SK-MEL-5 (cell line): ENCODE measurements at places on chromosomes 16 and 17. TPM values are rescaled to one million over a fixed set of nuclear protein-coding genes. Genes with fewer than 3 reads are reported as not detected.

The JMJD8 gene
- total RNA-seq: 44.7 and 52.0 TPM in 2 replicates

DNA sequence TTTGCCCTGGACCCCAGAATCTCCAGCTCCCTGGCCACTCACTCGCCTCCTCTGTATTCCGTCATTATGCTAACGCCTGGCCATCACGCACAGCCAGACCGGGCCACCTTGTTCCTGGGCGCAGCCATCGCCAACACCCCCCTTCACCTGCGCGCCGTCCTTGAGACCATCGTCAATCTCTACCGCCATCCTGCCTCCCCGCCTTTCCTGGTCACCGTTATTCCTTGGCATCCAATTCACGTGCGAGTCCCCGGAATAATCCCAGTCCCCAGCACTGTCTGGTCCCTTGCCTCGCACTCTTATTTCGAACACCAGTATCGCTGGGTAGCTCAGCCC lies 541 bp downstream of the VKORC1 start:
- no peak for DNase-seq

DNA sequence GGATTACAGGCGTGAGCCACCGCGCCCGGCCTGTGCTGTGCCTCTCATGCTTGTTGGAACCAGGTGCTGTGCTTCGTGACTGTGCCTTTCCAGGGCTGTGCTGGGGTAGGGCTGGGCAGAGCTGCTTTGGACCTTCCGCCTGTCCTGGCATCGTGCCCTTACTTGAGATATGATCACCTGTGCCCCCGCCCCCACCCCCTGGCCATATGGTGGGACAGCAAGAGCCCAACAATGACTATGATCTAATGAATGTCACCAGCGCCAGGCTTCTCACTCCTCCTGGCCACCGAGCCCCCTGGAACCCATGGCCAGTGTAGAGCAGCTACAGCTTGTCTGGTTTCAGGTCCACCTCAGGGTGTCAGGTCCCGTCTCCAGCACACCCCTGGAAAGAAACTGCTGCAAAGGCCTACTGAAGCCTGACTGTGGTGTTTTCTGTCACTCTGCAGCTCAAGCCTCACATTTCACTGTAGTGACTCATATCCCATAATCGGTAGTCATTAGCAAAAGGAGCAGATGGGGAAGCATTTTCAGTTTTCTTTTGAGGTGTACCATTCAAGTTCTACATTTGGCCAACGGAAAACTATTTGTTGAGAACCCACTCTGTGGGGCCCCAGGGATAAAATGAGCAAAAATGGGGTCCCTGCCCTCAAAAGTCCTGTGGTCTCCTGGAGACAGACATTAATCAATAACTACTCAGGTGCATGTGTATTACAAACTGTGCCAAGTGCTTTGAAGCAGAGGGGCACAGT lies 22.1 kb downstream of the FCSK start:
- no peak for DNase-seq

DNA sequence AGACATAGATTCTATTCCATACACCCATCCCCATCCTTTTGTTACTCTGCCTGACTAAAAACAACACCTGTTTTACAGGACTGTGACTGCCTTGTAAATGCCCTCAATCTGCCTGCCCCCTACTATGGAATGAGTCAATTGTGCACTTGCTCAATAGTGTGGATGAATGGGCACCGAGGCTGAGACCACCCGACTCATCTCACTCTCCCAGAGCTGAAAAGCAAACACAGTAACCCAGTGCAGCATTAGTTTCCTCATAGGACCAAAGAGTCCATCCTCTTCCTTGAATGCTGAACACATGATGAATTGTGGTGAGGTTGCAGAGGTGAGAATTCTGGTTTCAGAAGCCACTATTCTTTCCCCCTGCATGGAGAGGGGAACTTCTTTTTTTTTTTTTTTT lies 233.7 kb downstream of the ZFHX3 start:
- no peak for DNase-seq

- no peak for DNase-seq
Measured at GRCh38 chr17:50207315-50207714, 5.9 kb upstream of the COL1A1 start.

GRCh38 chr16:13866073-13866472 lies 53.9 kb upstream of the ERCC4 start:
- peak; percentile 86 for DNase-seq

GRCh38 chr17:17877529-17878358 lies 41.0 kb upstream of the SREBF1 start:
- DNase-seq: no peak

- no peak for DNase-seq
Measured at GRCh38 chr16:55503726-55504550, 4.9 kb upstream of the LPCAT2 start.

DNA sequence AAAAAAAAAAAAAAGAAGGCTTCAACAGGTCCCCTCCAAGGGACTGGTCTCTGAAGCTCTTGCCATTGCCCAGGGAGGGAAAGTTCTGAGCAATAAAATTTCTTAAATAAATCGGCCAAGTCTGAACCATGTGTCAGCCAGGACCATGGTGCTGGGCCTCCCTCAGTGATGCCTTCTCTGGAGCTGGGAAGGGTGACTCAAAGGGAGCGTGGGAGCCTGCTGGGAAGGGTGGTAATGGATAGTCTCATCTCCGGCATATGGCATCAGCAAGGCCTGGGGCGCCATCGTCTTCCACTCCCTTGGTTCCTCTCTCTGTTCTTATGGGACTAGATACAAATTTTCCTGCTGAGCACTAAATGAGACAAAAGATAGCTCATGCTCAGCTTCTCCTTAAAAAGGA lies 2.3 kb downstream of the VKORC1 start:
- DNase-seq: no peak

The MYL4 gene
- not detected in 2 replicates for total RNA-seq

GRCh38 chr16:73262931-73263330 lies 215.0 kb upstream of the ZFHX3 start:
- no peak for DNase-seq

GRCh38 chr16:47712276-47713224 lies 251.4 kb downstream of the PHKB start:
- no peak for DNase-seq

The BICDL2 gene
- 0.24 and 0.29 TPM in 2 replicates for total RNA-seq

The SDK2 gene
- total RNA-seq: 1.3 and 1.5 TPM in 2 replicates

DNA sequence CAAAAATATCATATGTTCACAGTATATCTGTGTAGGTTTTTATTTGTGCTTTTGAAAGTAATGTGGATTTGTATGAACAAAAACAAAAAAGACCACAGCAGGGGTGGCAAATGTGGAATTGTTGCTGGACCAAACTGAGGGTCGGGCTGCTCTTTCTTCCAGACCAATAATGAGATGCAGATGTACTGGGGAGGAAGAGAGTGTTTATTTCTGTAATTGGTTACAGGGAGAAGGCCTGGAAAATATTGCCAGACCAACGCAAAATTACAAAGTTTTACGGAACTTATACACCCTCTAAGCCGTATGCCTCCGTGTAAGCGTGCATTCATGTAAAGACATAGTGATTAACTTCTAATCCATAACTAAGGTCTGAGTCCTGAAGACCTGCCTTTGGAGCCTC lies 353.9 kb upstream of the C16orf82 start:
- no peak for DNase-seq

DNA sequence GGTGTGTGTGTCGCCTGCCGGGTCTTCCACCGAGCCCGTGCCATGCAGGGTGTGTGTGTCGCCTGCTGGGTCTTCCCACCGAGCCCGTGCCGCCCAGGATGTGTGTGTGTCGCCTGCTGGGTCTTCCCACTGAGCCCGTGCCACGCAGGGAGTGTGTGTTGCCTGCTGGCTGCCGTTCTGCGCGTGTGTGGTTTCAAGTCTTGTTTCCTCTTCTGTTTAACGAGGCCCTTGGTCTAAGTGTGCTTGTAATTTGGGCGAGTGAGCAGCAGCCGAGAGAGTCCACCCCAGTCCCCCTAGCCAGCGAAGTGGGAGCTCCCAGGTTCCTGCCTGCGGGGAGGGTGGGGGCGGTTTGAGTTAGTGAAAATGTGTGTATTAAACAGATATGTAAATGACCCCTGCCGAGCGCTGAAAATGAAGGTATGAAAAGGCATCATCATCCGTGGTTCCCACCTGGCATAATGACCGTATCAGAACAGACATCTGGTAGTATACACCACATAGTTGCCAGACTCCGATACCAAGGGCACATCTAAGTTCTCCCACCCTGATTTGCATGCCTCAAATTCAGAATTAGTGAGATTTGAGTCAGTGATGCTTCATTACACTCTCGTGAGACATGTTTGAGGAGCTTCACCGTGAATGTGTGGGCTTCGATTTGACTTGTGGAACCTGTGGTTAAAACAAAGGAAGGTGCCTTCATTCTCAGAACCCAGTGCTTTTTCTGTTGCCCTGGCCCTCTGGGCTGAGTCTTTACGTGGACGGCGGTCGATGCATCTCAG lies 114.5 kb upstream of the CHMP6 start:
- DNase-seq: no peak

DNA sequence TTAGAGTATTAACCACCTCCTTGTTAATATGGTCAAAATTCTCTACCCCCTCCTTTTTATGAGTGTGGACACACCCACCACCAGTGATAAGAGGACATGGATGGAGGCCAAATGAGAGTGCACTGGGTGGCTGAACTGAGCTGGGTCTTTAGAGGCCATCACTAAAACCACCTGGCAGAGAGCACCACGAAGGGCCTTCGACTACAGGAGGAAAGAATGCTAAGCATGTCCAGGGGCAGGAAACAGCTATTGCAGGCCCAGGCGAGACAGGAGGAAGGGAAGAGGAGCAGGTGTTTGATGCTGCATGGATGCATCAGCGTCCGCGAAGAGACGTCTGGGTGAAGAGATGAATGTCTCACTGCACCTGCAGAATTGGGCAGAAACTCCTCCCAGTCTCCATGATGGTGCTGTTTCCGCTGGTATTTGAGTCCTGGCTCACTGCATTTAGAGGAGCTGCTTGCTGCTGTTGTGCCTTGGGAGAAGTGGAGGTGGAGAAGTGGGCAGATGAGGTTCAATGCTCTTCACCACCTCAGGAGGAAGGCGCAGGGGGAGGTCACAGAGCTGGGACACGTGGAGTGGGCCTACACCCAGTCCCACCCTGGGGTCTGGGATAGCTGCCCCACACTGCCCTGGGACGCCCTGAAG lies 33.2 kb downstream of the SPHK1 start:
- DNase-seq: no peak

The KRT39 gene
- total RNA-seq: not detected in 2 replicates

The NT5M gene
- total RNA-seq: 11.0 and 15.7 TPM in 2 replicates

- DNase-seq: no peak
Measured at GRCh38 chr16:81040131-81040530, 4.5 kb downstream of the ATMIN start.

GRCh38 chr16:87206646-87207451 lies 110.3 kb downstream of the C16orf95 start:
- no peak for DNase-seq

DNA sequence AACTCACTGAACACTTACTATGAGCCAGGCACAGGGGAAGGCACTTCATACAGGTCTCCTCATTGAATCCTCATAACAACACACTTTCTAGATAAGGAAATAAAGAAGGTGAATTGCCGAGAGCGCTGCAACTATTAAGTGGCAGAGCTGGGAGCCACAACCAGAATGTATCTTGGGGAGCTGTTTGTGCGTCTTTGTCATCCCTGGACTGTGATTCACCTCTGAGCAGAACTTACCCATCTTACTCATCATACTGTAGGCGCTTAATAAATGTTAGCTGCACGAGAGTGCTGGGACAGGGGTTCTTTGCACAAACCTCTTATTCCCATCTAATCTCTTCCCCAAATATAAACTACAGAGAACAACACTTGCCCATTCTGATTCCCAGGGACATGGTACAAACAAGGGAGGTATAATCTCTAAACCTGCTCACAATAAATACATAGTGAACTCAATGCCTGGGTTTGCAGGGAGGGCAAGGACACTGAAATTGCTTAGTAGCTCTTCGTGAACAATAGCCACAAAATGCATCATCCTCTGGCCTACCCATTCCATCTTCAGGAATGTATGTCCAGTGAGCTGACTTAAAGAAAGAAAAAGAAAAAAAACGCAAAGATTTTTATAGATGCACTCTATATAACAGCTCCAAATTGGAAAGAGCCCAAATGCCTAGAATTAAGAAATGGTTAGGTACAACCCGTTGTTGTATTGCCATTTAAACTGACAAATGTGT lies 43.0 kb downstream of the MYO18A start:
- DNase-seq: no peak
